ENCODE measurements at places on chromosomes 12 and 14.

DNA sequence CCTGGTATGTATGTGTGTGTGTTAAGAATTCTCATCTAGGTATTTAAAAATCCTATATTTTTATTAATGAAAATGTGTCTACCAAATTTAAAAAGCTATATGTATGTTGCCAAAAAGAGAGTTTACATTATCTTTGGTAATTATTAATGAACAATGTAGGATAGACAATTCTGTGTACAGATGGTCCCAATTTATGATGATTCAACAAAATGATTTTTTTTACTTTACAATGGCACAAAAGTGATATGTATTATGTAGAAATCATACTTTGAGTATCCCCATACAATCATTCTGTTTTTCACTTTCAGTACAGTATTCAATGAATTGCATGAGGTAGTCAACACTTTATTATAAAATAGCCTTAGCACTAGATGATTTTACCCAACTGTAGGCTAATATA, 39.4 kb downstream of the IRAK3 start:
- DNase-seq, result no peak

DNA sequence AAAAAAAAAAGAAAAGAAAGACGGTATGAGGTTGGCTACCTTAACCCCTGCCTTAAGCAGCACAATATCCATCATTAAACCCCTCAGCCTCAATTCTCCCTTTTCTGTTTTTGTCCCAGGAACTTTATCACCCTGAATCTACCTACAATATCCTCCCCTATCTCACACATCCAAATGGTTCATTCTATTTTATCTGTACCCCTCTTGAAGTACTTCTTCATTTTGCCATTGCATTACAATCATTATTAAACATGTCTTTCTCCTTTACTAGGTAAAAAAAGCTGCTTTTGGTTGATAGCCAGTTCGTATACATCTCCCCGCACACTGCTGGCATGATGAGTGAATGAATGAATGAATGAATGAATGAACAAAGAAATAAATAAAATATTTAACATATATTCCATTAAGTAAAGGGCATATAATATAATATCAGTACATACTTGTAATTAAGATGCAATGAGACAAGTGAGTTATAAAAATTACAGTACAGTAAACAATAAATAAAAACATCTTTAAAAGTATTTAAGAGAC, 364 bp upstream of the GPR65 start:
- DNase-seq, result no peak

GRCh38 chr14:103624860-103625259, 4.2 kb upstream of the KLC1 start:
- DNase-seq, result no peak

GRCh38 chr12:1398673-1399072, 195.7 kb downstream of the FBXL14 start:
- no peak for DNase-seq

GRCh38 chr12:26713885-26714383, 119.1 kb downstream of the ITPR2 start:
- no peak for DNase-seq

DNA sequence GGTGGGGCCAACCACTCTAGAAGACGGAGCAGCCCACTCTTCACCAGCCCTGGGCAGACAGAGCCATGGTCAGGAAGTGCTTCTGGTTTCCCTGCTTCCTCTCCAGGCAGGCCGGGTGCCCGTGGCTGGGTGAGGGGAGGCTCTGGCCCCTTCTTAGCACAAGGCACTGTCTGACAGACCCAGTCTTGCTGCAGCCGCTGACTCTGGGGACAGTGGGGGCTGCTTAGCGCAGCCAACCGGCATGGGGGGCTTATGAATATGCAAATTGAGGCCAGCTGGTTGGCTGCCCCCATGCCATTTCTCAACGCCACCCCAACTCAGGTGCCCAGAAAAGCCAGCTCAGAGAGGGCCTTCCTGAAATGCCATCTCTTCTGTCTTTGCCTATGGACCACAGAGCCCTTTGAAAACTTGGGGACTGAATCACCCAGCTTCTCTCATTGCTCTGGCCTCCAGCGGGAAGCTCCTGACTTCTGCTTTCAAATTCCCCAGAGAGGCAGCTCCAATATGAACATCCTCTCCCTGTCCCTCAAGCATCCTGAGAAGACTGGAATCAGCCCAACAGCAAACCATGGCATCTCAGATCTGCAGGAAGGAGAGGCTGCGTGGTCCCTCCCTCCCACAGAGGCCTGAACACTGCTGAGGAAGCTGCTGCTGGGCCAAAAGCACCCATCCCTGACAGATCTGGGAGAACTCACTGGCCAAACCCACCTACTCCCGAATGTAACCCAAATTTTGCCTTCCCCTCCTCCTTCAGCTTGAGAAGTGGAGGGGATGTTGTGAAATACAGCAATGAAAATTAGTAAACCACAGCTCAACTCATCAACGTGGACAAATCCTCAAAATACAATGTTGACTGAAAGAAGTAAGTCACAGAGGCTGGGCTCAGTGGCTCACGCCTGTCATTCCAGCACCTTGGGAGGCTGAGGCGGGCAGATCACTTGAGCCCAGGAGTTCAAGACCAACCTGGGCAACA, at the start of gene PROX2:
TSS of gene PROX2 (minus strand) at position 205 of the 973 bp plus-strand sequence. CDS start 12,311 bp downstream, outside the sequence.
- no peak for DNase-seq

GRCh38 chr12:48026060-48026827, 22.0 kb upstream of the COL2A1 start:
- DNase-seq, result no peak

GRCh38 chr14:65958664-65959562, 527.3 kb upstream of the CCDC196 start:
- DNase-seq, result no peak

- DNase-seq, result no peak
Observed at GRCh38 chr14:95725685-95726336, 11.9 kb upstream of the TCL1A start.

GRCh38 chr14:103108749-103109207, 14.3 kb downstream of the EXOC3L4 start:
- DNase-seq, result no peak

DNA sequence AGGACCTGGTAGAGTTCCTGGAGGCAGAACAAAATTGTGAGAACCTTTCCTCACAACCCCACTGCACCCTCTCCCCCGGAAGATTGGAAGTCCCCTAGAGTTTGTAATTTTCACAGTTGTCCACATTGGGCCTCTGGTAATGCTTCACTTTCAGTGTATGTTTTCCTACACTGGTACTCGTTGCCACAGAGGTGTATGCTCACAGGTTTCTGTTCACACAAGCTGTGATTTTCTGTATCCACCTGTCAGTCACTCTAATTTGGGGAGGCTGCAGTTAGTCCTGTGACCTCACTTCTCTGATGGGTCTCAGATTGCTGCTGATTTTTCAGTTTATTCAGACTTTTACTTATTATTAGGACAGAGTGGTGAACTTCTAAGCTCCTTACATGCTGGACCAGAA, 66.4 kb upstream of the BMP4 start:
- DNase-seq, result no peak

DNA sequence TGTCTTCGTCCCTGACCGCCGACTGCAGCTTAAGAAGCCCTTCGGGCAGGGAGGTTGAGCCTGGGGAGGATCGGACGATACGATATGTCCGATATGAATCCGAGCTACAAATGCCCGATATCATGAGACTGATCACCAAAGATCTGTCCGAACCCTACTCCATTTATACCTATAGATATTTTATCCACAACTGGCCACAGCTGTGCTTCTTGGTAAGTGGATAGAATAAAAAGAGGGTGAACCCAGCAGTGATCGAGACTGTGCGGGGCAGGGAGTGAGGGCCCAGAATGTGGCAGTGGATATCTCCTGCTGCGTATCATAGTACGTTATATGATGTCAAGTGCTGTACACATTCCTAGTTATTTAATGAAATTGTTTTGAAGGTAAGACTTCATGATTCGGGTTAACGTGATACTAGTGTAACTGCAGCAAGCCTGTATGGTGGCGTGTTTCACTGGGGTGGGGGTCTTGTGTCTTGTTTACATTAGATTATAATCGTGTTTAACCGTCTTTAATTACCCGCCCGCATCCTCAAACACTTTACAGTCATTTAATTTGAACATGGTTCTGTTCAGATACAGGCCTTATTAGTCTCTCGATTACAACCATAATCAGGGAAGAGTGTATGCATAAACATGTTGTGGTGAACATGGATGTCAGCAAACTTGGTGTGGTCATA, 1.3 kb downstream of the NAA30 start:
- no peak for DNase-seq

GRCh38 chr14:65075628-65076325, 26.5 kb downstream of the MAX start:
- no peak for DNase-seq

- DNase-seq, result no peak
Observed at GRCh38 chr14:86739761-86740160, 1209.8 kb downstream of the FLRT2 start.

DNA sequence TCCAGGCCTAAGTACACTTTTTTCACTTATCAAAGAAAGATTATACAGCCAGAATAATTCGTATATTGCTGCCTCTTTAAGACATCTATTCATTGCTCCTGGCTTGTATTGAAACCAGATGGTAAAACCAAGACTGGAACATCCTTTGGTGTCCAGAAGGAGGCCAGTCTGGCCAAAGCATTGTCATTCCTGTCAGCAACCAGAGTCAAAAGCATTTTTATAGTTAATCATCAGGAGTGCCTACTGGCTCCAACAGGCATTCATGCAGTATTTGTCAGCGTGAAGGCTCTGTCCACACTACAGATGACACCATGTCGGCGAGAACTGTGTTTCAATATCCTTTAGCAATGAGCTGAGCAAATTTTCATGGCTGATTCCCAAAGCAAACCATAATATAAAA, 118.0 kb upstream of the G2E3 start:
- DNase-seq, result no peak

DNA sequence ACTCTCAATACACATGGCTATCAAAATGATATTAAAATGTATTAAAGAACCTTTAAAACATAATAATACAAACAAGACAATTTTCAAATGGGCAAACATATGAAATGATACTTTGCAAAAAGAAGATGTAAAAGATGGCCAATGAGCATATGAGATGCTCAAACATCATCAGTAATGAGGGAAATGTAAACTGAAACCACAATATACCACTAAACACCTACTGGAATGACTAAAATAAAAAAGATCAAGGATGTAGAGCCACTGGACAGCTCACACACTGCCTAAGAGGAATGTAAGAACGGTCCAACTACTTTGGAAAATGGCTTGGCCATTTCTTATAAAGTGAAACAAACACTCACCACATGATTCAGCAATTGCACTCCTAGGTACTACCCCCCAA, 97.2 kb upstream of the BBS10 start:
- no peak for DNase-seq
